Activated CD8-positive, alpha-beta memory T cell treated with anti-CD3 and anti-CD28 coated beads for 48 hours (primary cell): ENCODE measurements at places on chromosomes 11 and 22.

DNA sequence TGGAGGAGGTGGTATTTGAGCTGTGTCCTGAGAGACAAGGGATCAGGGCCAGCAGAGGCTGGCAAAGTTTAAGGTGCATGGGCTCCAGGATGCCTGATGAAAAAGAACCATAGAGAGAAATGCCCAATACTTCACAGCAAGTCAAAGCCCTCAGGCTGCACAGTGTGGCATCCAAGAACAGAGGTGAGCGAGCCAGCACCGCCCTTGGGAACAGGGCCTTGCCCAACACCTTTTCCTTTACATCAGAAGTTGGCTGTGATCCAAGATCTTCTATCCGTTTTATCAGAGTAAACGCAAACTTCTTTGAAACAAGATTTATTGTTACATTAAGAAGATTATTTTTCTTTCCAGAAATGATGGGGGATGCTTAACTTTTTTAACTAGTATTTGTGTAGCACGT lies 1.4 kb downstream of the B3GNT6 start:
- no peak for DNase-seq

GRCh38 chr11:15123849-15124248 lies 9.1 kb downstream of the INSC start:
- no peak for DNase-seq

DNA sequence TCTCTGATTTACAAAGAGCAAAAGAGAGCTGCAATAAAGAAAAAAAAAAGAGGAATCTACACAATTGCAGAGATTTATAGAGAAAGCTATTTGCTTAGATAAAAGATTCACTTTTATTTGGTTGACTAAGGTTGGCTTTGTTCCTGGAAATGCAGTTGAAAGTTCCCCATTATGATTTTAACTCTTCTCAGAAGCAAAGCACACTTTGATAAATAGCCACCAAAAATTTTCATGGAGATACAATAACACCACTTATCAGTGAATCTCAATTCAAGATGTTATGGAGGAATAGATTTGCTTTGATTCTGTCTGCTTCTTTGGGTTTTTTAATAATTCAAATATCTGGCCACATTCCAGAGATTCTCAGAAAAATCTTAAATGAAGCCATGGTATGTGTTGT lies 88.5 kb upstream of the ANO3 start:
- no peak for DNase-seq

DNA sequence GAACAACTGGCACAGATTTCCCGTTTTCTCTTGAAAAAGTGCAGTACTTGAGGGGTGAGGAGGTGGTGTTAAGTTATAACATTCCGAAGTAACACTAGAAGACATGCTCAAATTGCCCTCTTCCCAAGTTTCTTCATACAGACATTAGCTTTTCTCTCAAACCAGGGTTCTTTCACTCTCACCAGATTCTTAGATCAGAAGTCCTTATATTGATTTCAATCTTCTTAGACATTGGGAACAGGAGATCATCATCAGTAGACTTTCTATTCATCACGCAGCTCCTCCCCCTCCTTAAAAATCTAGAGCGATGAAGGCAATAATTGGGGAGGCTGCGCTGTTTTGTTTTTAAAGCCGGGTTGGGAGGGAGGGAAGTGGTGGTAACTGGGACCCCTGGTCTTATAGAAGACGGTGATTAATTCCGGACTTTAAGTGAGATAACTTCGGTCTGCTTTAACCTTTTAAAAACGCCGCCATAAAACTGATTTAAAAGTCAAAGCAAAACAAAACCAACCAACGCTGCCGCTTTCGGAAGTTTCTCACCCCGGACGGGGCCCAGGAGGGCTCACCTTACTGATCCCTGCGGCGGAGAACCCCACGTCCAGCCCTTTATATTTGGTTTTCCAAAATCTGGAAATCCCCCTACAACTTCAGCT lies 665 bp downstream of the USP28 start:
- no peak for DNase-seq

- no peak for DNase-seq
Observed at GRCh38 chr11:124190298-124191139, 7.4 kb downstream of the OR10D3 start.

GRCh38 chr11:38530226-38530625 lies 1932.2 kb upstream of the RAG2 start:
- no peak for DNase-seq

DNA sequence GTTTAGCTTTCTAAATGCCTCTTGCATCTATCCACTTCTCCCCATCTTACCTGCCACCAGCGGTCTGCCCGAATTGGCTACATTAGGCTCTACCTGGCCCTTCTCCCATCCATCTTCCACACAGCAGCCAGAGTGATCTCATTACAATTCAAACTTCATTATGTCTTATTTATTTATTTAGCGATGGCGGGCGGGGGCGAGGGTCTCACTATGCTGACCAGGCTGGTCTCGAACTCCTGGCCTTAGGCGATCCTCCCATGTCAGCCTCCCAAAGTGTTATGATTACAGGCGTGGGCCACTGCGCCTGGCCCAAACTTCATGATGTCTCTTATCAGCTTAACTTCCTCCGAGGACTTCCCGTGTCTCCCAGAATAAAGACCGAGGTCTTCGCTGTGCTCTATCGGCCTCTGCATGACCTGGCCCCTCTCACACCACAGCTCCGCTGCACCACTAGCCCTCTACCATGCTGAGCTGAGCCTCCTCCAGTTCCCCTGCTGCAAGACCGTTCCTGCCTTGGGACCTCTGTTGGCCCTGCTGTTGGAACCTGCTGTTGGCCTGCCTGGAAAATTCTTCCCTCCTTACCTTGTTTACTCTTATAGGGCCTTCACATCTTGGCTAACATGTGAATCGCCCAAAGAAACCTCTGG lies 870 bp upstream of the CTTN start:
- no peak for DNase-seq

DNA sequence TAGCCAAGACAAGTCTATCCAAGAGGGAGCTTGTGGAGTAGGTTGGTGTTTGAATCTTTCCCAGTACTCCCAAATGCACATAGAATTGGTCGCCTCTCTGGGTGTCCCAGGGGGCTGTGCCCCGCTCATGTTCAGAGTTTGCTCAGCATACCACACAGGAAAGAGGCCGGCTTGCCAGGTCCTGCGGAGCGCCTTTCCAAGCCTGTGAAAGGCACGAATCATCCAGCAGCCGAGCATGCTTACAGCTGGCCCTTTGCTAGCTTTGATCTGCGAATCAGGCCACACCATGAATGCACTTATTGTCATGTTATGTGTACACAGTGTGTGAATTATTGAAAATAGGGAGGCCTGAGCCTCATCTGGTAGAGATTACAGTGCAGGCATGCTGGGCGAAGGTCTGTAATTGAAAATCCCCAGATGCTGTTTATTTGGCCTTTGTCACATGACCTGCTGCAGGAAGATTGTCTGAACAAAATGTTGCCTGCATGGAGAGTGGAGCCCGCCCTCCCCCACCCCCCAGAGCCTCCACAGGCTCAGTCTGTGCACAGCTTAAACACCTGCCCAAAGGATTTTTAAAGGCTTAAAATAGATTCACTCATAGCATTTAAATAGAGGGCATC lies 163.3 kb upstream of the RASSF10 start:
- DNase-seq = no peak

GRCh38 chr11:124955035-124955434 lies 1.0 kb downstream of the CCDC15 start:
- DNase-seq = no peak

- no peak for DNase-seq
Observed at GRCh38 chr11:92259861-92260260, 35.2 kb downstream of the FAT3 start.

DNA sequence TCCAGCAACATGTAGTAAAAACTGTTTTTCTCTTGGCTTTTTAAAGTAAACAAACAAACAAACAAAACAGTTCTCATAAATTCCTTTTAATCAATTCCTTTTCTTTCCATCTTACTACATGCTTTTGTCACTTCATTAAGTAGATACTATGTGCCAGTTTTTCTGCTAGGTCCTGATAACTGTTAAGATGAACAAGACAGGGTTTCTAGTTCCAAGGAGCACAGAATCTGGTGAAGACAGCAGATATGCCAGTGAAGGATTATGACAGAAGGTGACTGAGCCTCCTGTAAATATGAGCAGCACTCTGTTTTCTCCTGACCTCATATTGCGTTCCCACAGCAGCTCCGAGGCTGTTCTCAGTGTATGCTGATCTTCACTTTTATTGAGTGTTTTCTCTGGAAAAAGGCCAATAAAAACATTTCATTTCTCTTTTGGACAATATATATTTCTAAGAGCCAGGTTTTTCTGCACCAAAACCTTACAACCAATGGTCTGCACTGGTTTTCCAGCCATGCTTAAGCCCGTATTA lies 45.8 kb downstream of the HEPHL1 start:
- DNase-seq = no peak

- DNase-seq = no peak
Observed at GRCh38 chr11:69691463-69691862, 12.4 kb downstream of the FGF19 start.

GRCh38 chr11:71242391-71242790 lies 10.0 kb downstream of the SHANK2 start:
- DNase-seq = no peak

DNA sequence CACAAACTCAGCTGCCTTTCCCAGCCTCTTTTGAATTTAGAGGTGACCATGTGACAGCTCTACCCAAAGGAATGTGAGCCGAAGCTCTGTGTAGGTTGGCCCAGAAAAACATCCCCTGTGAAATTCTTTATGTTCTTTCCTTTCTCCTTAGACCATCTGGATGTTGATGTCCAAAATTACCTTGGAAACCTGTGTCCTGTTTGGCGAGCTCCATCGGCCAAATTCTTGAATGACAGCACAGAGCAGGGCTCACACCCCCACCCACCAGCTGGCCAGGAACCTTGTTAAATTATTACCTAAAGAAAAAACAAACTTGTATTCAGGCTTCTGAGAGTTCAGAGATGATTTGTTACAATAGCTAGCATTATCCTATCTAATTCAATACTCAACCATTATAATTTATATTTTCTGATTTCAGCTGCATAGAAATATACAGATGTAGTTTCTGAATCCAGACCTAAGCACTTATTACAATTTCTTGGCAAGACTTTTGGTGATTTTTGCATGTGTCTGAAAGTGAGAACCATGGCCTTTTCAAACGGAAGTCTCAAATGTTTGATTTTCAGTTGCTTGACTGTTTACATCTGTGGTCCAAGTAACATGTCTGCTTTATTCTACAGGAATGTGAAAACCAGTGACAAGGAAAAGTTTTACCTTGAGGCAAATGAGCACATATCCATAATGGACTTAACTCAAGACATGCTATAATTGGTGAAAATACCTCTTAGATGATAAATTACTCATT lies 554.2 kb downstream of the NTM start:
- DNase-seq = no peak

- no peak for DNase-seq
Observed at GRCh38 chr11:117980280-117980679, 5.9 kb upstream of the IL10RA start.

GRCh38 chr11:104655066-104655465 lies 243.2 kb downstream of the CASP12 start:
- no peak for DNase-seq

GRCh38 chr22:49724030-49724892 lies 103.4 kb downstream of the BRD1 start:
- no peak for DNase-seq

- DNase-seq = no peak
Observed at GRCh38 chr22:43669190-43669589, 142.9 kb downstream of the EFCAB6 start.

DNA sequence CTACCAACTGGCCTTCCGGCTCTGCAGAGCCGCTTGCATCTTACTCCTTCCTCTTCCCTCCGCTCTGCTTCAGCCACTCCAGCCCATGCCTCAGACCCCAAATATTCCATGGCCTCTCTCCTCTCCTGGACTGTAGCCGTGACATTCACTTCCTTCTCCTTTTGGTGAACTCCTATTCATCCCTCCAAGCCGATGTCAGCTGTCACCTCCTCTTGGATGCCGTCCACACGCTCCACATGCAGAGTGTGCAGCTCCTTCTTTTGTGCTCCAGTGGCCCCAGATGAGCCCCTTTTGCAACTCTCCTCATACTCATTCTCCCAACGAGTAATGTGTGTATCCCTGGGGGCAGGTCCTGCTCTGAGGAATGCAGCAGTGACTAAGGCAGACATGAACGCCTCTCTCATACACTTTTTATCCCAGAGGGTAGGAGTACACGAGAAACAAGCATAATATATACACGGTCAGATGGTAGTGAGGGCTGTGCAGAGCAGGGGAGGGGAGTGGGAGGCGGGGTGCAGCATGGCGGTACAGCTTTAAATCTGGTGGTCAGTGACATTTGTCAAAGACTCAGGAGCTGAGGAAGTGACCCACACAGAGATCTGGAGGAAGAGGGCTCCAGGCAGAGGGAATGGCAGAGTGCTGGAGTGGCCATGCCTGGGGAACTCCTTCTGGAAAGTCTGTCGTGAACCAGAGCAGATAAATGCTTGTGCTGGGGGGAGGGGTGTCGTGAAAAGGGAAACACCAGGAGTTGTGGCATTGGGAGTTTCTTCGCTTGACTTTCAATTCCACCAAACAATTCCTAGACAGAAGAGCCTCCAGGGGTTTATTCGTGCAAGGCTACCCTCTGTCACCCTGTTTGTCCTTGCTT lies 83.8 kb upstream of the ATXN10 start:
- no peak for DNase-seq

DNA sequence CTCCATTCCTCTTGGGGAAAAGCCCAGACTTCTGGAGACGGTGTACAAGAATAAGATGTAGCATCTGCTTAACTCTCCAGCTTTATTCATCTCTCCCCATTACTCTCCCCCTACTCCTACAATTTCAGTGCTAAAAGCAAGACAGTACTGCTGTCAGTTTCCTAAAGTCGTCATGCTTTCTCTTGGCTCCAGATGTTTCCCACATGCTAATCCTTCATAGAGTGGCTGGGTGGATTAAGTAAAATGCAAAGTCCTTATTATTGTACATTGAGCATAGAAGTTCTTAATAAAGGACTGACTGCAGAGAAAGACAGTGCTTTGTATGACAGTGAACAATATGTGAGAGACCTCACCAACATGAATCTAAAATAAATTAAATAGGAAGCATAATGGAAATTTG lies 142.2 kb upstream of the UBASH3B start:
- DNase-seq = no peak

GRCh38 chr11:72630104-72630852 lies 43.9 kb downstream of the PDE2A start:
- DNase-seq = no peak

DNA sequence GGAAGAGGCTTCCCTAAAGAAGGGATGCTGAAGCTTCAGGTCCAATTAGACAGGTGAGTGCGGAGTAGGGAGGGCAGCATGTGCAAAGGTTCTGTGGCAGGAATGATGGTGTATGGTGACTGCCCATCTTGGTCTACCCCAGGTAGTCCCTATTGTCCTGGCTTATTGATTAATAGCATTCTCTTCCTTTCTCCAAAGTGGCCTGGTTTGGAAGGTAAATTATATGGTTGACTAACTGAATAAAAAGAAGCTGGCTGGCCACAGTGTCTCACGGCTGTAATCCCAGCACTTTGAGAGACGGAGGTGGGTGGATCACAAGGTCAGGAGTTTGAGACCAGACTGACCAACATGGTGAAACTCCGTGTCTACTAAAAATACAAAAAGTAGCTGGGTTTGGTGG lies 230.5 kb downstream of the MIAT start:
- DNase-seq = no peak
